NCI-H774 (cell line): ENCODE measurements at places on chromosomes 13 and 19.
A peak's percentile ranks its signal among the peaks of the same experiment; 100 is the strongest.

DNA sequence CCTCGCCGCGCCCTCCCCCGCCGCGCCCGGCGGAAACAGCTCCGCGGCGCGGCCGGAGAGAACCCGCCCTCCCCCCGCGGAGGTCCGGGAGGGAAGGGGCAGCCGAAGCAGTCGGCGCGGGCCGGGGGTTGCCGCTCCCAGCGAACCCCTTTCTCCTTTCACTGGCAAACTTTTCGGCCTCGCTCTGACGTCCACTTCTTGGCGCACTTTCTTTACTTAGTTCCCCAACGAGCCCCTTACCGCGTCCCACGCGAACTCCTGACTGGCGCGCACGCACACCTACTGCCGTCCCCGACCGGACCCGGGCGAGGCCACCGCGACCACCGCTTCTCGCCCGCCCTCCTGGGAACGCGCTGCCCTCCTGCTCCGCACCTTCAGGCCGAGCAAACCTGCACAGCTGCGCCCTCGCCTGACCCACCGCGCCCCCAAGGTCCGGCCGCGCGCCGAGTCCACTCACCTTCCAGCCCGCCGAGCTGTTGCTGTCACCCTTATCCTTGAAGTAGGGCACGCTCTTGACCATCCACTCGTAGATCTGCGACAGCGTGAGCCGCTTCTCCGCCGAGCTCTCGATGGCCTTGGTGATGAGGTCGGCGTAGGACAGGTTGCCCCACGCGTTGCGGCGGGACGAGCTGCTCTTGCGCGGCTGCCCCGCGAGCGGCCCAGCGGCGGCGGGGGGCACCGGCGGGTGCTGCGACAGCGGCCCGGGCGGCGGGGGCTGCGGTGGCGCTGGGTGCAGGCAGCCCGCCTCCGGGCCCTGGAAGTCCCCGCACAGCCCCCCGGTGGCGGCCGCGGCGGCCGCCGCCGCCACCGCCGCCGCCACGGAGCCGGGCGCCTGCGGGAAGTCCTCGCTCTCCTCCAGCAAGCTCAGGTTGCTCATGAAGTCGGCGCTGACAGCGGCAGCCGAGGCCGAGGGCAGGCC is 1.1 kb downstream of the FOXO1 start:
- DNase-seq, result no peak

DNA sequence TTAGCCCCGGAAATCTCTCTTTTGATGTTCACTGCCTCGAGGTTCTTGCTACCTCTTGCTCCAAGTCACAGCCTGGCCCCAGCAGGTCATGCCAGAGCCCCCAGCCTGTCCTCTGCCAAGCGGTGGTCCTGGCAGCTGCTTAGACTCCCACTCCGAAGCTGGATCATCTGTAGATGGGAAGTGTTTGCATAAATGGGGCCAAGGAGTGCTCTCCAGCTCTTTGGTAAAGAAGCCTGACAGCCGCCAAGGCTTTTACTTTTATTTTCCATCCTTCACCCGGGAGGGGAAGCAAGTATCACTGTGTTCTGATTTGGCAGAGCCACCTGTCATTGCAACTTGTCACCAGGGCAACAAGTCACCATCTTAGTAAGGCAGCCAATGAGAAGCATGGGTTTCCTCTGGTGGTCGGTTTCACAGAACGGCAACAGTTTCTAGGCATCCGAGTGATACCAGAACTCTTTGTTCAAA is 10.6 kb upstream of the RETN start:
- no peak for DNase-seq

GRCh38 chr13:23996456-23996855 is 99.2 kb upstream of the C1QTNF9B start:
- no peak for DNase-seq

DNA sequence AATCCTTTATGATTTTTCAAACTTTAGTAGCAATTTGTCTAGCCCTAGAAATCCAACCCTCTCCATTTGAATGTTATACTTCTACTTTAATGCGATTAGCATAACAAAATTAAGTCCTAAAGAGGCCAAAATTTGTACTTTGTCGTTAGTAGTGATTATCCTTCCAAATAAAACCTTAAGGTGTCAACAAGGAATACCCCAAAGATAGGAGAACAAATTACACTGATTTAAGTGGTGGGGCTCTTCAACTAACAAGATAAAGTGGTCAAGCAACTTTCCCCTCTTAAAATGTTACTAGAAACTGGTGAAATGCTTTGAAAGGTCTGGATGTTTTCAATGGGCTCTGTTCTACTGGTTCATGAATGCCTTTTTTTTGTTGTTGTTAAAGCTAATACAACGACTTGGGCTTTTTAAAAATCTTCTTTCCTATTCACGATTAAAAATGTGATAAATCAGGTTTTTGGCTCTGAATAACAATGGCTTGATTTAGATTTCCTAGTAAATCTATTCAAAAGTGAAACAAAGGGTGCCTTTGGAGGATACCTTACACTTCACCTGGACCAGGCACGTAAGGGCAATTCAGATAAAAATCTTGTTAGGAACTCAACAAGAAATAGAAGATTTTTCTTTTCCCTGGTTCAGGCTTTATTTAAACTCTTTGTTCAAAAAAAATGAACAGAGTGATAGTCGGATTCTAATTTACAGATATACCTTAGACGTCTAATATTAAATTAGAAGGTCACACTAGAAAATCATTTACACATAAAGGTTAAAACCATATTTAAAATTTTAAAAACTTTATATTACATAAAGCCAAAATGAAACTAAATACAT is 3.1 kb downstream of the SOX21 start:
- no peak for DNase-seq

DNA sequence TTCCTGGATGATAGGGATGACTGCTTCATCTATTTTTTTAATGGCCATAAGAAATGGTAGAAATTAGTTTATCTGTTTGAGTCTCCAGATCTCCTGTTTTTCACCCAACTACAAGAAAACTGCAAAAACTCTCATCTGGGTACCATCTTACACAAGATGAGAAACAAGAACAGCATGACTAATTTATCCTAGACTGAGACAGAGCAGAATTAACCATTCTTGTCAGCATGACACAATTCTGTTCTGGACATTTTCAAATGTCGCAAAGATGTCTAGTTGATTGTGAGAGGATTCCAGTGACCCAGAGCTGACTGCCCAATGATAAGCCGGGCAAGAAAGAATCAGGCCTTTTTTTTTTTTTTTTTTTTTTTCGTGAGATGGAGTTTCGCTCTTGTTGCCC is 12.8 kb downstream of the ZNF43 start:
- DNase-seq, result no peak

DNA sequence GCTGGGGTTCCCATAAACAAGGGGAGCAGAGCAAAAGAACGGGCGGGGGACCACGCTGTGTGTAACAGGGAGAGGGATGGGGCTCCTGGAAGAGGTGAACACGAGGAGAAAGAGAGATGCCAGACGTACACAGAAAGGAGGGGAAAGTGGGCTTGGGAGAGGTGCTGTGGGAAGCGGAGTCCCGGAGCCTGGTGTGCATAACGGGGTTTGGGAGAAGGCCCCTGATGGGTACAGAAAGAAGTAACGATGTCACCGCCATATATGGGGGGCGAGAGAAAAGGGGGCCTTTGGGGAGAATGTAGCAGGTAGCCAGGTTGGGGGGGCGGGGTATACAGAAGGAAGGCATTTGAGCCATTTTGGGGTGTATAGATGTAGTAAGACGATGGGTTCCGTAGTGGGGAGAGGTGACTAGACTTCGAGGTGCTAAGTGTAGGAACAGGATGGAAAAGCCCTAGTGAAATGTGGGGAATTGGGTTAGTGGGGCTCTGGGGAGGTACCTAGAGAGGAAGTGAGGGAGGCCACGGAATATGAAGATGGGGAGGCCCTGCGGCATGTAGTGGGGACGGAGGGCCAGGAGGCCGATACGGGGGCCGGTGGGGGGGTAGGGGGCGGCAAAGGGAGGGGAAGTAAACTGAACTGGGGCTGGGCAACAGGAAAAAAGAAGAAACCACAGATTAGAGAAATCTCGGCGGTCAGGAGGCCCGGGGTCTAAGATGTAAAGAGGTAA is 787 bp downstream of the ZNF580 start:
- peak; percentile 52 for DNase-seq

DNA sequence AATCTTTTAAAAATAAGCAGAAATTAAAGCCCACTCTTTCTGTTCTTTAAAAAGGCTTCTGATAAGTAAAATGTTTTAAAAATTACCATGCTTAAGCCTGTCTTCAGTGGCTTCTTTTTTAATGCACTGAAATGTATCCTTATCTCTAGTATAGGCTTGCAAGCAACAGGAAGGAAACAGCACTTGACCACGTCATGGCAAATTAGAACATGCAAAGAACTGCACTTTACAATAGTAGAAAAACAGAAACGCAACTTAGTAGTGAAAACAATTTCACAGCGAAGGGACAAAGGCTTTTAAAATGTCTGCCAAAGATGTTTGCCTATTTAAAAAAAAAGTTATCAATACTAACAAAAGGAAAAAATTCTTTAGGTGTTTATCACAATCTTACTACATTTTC is 36.3 kb downstream of the ELF1 start:
- no peak for DNase-seq

GRCh38 chr13:97248243-97248642 is 26.1 kb downstream of the MBNL2 start:
- no peak for DNase-seq

DNA sequence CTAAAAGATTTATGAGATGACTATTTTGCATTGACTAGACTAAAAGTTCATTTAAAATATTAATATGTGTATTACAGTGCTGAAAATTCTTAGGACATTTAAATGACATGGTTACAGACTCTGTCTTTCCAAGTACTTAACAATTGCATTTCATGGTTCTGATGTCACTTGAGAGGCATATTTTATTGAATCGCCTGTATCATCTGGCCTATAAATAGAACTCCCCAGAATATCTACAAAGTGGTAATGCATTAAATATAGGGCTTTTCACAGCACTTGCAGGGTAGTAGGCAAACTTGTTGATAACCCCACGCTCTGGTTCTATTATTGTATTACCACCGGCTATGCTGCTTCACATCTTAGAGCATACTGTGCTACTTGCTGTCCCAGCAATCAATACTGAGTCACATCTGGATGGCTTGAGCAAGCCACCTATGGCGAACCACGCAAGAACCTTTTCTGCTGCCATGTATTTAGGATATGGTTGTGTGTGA is 400.6 kb downstream of the HS6ST3 start:
- no peak for DNase-seq

DNA sequence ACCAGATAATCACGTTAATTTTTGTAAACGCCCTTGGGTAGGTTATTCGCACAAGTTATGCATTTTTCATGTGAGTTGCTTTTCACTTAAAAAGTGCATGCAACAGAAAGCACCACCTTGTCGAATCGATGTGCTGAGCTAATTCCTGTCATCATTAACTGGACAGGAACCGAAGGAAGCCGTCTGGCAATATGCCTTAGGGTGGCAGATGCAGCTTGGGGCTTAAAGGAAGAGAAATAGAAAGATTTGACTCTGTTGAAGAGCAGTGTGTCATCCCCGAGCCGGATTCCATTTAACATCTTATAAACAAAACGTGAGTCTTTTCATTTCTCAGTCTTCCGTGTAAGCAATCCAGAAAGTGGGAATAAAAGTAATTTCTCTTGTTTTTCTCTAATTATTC is 70.0 kb downstream of the ATP11A start:
- no peak for DNase-seq

- DNase-seq, result no peak
These were observed 3.1 kb upstream of the GRK1 start for GRCh38 chr13:113663934-113664333.

DNA sequence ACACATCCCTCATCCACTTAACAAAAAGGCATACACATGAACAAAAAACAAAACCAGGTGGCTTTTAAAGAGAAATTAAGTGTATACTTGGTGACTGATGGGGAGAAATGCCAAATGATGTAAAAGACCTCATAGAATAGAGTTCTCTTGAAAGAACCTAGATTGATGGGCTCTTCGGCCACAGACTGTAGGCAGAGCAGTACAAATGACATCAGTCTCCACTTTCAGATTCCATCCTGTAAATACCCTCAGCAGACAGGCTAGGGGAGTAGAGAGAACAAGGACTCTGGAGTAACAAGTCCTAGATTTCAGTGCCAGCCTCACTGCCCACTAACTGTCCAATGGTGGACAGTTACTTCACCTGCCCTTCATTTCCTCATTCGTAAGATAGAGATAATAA is 203.8 kb downstream of the MZT1 start:
- DNase-seq, result no peak

GRCh38 chr13:31092646-31093045 is 69.1 kb downstream of the HSPH1 start:
- no peak for DNase-seq

GRCh38 chr19:8319807-8320520 is 1.2 kb downstream of the NDUFA7 start:
- no peak for DNase-seq

DNA sequence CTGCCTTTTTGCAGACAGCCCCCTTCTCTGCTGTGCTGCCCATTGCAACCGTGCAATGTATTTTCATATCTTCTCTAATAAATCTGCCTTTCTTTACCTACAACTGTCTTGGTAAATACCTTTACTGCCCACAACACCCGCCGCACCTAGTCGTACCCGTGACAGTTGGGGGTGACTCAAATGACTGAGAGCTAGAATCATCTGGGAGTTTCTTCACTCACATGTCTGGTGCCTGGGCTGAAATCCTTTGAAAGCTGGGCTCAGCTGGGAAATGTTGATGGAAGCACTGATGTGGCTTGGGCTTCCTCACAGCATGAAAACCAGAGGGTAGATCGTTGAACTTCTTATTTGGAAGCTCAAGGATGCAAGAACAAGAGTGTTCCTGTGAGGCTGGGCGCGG is 2.8 kb upstream of the PNMA8A start:
- DNase-seq, result no peak

DNA sequence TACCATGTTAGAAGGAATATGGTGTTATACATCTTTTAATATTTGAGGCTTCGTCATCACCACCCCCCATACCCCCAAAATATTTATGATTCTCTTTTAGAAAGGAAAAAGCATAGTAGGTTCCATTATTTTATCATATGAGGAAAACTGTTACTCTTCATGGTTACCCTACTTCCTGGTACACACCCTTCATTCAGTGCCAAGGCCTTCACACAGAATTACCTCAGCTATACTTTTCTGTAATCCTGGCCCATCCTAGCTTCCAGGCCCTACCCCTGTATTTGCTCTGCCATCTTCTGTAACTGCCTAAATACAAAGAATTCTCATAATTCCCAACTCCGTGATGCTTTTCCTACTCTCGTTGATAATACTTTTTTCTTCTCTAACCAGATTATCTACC is 4.3 kb upstream of the UTP14C start:
- no peak for DNase-seq

DNA sequence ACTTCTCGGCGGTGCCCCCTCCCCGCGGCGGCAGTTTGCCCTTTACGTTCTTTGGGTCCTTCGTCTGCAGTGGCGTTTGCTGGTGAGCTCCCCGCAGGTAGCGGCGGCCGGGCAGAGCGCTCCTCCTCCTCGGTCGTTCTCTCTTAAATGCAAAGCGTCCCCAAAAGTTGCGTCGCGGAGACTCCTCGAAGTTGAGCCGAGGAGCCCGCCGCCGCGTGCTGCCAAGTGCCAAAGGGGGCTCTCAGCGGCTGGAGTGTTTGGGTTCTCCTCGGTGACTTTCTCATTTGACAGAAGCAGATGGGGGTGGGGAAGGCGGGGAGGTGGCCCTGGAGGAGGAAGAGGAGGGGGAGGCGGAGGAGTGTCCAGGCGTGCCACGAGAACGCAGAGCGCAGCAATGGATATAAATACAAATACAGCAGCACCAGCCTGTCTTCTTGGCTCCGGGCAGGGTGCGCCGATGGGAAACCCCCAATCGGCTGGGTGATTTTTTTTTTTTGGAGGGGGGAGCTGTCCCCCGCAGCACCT is at the start of gene SOX21:
TSS of gene SOX21 (minus strand) at position 259 of the 525 bp plus-strand sequence. CDS start 496 bp downstream, outside the sequence.
- DNase-seq, result peak; percentile 53
